KG1 (cell line): ENCODE measurements at places on chromosomes 7 and 10.

DNA sequence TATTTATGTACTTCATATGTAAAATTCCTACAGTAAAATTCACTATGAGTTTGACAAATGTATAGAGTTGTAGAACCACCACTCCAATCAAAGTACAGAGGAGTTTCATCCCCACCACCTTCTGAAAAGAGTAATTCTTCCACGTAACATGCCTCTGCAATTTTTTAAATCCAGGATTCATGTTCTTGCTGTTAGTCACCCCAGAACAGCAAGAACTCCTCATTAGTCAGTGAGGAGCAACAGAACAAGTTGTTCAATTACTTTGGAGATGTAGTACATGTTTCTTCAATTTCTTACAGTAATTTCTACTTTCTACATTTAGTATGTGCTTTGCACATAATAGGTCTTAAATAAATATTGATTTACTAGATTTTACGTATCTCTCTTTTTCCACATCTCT lies 248.1 kb downstream of the ABCA13 start:
- no peak for DNase-seq

GRCh38 chr10:131311402-131311660 lies 190 bp downstream of the TCERG1L start:
- no peak for DNase-seq

- no peak for DNase-seq
Observed at GRCh38 chr7:141161550-141162535, 88.0 kb downstream of the TMEM178B start.

- no peak for DNase-seq
Observed at GRCh38 chr10:110812583-110812982, 59.1 kb upstream of the PDCD4 start.

DNA sequence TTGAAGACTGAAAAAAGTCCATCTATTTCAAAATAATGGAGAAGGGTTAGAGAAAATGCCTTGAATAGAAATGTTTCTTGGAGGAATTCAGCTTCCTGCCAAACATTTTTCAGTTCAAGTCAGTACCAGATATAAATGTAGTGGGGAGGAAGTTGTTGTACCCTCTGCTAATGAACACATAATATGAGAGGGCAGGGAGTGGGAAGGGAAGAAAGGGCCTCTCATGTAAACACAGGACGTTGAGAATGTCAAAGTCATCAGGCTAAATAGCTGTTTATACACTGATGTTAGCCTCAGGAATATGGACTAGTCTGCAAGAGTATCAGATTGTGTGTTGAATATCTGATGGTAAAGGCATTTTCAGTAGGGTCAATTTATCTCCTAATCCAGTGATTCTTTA lies 37.0 kb downstream of the GPR37 start:
- DNase-seq, result no peak
